ENCODE measurements at places on chromosomes 7 and 10.

DNA sequence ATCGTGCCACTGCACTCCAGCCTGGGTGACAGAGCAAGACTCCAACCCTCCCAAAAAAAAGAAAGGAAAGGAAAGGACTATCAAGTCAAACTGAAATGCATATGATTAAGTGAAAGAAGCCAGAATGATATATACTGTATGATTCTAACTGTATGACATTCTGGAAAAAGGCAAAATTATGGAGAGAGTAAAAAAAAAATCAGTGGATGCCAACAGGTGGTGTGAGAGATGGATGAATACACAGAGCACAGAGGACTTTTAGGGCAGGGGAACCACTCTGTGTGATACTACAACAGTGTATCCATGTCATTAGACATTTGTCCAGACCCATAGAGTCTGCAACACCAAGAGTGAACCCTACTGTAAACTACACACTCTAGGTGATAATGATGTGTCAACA lies 99.2 kb downstream of the SLIT1 start:
- no peak for DNase-seq

- DNase-seq, result no peak
These were observed 41.8 kb upstream of the LRGUK start for GRCh38 chr7:134085311-134085710.

- DNase-seq, result no peak
These were observed 125.6 kb downstream of the CCDC71L start for GRCh38 chr7:106535234-106535932.

DNA sequence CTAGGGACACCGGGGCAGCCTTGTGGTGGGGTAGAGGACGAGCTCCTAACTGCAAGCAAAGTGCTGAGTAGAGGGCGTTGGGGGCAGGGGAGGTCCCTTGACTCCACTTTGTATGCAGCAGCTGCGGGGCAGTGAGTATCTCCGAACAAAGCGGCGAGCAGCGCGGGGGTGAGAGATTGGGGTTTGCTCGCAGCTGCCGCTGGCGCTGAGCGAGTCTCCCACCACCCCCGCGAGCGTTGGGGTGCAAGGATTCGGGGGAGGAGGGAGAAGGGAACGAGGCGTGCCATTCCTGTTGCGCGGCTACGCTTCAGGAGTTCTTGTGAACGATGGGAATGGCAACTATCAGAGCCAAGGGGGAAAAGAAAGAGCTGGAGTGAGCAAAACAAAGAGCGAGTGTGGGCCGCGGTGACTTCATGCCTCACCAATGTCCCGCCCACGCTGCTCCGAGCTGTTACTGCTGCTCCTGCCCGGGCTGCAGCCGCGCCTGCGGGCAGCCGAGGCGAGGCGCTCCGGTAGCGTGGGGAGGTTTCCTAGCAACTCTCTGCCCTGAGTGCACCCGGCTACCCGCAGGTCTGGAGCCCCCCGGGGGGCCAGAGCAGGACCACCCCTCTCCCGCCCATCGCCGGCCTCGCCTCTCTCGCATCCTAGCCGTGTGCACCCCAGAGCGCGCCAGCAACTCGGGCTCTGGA lies at the start of gene ITGB8:
Gene ITGB8 (plus strand): TSS at position 662 of the 689 bp plus-strand sequence. CDS start 907 bp downstream, outside the sequence.
- DNase-seq, result peak; percentile 86

GRCh38 chr7:143882020-143882603 lies 19.9 kb downstream of the TCAF1 start:
- DNase-seq, result peak; percentile 85

DNA sequence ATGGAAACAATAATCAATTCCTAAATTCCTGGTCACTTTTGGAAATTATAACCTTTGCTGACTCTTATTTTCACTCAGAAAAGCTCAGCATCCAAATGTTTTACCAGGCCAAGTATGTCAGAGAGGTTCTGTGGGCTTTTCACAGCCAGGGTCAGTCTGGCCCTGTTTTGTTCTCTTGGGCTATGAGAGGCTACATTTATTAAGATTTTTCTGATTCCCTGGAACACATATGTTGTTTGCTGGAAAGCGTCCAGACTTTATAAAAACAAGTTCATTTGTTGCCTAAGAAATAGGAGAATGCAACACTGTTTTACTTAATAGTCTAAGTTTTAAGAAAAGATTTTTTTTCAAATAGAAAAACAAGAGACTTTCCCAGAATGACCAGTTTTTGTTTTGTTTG lies 238.4 kb upstream of the PLXDC2 start:
- peak; percentile 74 for DNase-seq

DNA sequence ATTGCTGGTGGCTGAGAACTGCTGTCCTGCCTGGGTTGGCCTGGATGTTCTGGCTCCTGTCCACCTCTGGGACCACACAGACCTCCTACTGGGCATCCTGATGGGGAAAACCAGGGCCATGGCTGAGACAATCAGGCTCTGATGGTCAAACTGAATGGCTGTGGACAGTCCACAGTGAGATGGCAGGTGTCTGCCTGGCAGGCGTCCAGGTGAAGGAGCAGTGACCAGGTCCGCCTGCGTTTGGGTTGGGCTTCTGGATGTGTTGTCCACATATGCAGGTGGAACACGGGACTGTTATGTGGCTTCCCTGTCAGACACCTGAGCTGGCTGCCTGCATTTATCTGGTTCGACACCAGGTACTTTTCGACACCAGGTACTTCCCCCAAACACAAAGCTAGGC lies 241.7 kb downstream of the BUB3 start:
- no peak for DNase-seq

DNA sequence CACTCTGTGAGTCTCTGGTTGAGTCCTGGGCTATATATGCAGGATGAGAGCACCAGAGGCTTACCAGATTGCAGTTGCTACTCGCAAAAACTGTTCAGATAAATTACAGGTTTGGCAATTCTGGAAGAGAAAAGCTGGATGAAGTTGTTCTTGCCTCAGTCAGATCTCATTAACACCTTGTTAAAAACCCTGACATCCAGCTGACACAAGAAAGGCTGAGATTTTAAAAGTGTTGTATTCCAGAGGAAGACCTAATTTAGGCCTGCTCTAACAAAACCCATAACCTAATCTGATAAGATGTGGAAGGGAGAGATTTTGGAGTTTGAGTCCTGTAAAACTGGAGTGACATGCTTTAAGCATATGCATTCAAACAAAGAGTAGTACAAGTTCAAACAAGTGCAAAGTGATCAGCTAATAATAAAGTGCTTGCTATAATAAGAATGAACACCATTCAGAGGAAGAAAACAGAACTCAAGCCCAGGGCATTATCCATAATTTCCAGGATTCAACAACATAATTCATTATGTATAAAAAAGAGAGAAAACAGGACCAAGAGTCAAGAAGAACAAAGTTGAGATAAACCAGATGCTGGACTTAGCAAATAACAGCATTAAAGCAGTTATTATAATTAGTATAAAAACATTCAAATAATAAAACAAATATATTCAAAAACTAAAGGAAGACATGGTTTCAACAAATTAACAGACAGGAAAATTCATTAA lies 135.5 kb downstream of the CD36 start:
- no peak for DNase-seq

- no peak for DNase-seq
These were observed 631.0 kb downstream of the AUTS2 start for GRCh38 chr7:70229242-70229641.

GRCh38 chr10:12377658-12378290 lies 28.4 kb downstream of the CAMK1D start:
- no peak for DNase-seq

DNA sequence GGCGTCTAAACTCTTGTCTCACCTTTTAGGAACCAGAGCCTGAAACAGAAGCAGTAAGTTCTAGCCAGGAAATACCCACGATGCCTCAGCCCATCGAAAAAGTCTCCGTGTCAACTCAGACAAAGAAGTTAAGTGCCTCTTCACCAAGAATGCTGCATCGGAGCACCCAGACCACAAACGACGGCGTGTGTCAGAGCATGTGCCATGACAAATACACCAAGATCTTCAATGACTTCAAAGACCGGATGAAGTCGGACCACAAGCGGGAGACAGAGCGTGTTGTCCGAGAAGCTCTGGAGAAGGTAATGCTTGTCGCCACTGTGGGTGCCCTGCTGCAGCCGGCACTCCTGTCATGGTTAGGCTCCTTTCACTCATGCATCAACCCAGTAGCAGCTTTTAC lies 113.1 kb downstream of the ZMYND11 start:
- no peak for DNase-seq

DNA sequence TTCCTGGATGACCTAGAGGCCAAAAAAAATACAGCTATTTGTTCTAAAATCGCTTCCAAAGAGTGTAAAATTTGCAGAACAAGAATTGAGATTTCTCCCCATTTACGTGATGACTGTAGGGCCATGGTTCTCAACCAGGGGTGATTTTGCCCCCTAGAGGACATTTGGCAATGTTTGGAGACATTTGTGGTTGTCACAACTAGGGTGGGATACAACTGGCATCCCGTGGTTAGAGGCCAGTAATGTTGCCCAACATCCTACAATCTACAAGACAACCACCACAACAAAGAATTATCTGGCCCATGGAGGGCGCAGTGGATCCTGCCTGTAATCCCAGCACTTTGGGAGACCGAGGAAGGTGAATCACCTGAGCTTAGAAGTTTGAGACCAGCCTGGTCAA lies 22.8 kb upstream of the MALSU1 start:
- no peak for DNase-seq

- DNase-seq, result no peak
These were observed 81.1 kb downstream of the MET start for GRCh38 chr7:116753130-116753529.

- no peak for DNase-seq
These were observed 142.1 kb downstream of the JCAD start for GRCh38 chr10:29917311-29917710.

DNA sequence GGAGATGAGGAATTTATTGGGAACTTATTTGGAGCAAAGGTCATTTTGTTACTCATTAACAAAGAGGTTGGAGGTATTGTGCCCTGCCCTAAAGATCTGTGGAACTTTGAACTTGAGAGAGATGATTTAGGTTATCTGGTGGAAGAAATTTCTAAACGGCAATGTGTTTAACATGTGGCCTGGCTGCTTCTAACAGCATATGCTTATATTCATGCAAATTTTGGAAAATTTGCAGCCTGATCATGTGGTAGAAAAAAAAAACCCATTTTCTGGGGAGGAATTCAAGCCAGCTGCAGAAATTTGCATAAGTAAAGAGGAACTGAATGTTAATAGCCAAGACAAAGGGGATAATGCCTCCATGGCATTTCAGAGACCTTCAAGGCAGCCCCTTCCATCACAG lies 10.7 kb upstream of the PANK1 start:
- no peak for DNase-seq

GRCh38 chr10:25901199-25901598 lies 32.8 kb upstream of the MYO3A start:
- DNase-seq, result no peak

GRCh38 chr10:78199759-78200158 lies 166.1 kb downstream of the RPS24 start:
- no peak for DNase-seq

DNA sequence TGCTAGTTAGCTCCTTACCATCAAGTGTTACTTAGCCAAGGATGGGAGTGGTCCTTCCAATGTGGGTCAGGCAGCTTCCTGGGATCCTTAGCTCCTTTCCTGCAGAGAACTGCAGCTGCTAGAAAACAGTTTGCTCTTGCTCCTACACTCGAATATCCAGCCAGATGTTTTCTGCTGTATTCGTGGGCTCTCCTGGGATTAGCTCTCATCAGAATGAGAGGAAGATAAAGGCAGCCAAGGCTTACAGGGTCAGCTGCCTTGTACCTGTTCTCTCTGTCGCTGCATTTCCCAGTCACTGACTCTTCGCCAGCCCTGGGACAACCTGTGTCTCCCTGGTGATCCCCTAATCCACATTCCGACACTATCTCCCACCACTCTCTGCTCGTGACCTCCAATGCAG lies 29.0 kb downstream of the NEUROD6 start:
- peak; percentile 62 for DNase-seq

DNA sequence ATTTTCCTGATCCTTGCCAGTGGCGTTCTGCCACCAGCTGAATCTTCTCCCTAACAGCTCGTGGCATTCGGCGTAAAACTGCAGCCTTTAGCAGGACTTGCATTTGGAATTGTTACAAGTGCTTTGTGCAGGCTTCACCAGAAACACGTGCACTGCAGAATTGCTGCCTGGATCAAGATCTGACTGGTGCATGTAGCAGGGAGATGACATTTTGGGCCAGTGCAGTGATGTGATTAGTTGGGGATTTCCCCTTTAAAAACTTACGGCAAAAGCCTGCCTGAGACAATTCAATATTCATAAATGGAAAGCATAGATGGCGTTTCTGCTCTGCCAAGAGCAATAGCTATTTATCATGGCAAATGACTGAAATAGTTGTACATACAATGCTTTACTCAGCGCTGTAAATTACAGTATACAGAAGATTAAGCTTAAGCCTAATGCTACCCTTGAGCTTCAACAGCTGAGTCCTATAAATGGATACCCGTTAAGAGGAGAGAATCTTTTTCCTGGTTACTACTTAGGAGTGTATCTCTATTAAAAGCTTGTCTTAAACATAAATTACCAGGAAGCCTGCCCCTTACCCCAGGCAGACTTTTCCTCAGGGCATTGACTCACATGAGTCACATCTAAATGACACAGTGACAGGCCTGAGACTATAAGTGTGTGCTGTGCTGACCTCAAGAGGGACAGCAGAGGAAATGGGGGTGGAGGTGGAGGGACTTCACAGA lies 106.3 kb downstream of the ATXN7L1 start:
- DNase-seq, result peak; percentile 55

DNA sequence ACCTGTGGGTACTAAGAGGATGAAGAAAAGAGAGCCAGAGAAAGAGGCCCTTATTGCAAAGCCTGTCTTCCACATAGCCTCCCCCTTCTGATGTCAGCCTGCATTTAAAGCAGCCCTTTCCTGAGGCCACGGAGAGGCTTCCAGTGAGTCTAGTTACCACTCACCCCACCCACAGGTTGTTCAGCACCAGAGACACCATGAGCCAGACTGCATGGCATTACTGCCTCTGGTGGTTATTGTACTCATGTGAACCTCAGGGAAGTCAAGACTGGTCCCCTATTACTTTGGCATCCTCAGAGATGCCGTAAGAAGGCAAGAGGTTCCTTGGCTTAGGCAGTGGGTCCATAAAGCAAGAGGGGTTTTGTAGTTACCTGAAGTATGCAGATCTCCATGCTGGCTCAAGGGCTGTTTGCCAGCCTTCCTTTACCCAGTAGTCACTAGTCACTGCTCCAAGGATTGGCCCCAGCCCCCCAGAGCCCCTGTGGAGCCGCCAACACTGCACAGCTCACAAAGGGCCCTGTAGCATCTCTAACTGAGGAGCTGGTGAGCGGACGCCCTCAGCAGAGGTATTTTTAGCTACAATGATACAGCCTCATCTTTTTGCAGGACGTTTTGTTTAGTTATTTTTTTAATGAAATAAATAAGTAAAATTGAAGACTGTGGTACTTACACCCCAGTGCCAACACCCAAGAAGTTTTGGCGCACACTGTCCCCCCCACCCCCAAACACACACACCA lies 20.7 kb downstream of the LRRC4 start:
- no peak for DNase-seq

DNA sequence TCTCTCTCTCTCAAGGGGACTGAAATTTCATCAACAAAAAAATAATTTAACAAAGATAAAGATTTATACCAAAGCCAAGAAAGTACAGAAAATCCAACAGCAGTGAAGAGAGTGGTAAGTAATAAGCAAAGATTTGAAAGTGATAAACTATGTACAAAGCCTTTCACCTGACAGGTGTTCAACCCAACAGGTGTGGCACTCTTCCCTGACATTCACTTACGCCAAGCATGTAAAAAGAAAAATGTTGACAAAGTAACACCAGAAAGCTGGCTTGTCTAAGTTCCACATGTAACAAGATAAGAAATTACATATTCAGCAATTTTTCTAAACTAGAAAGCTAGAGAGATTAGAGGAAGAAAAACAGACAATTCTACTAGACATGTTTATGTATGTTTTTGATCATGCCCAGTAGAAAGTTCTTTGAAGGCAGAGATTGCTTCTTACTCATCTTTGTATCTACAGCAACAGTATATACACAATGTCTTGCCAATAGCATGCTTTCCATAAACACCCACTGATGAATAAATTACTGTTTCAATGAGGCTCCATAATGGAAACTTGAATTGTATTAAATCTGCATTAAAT lies 468.5 kb downstream of the PARD3 start:
- no peak for DNase-seq

Data from muscle of back (tissue), 13 donors.